ENCODE measurements at places on chromosomes 5 and 9. TPM values are rescaled to one million over a fixed set of nuclear protein-coding genes. Genes with fewer than 3 reads are reported as not detected.

Gene C5orf15
- total RNA-seq: 21.3 TPM

Gene FOXD1
- 0.13 TPM for total RNA-seq

DNA sequence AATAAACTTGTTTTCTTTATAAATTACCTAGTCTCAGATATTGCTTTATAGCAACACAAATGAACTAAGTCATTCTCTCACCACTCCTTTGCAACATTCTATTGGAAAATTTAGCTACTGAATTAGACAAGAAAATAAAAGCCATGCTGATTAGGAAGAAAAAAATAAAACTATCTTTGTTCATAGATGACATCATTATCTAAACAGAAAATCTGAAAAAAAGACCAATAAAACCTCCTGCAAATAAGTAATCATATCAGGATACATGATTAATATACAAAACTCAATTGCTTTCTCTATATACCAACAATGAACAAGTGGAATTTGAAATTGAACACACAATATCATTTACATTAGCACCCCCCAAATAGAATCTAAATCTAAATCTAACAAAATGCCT lies 455.3 kb upstream of the KIF2A start:
- DNase-seq: no peak

GRCh38 chr5:11658376-11658775 lies 245.9 kb downstream of the CTNND2 start:
- DNase-seq: no peak

DNA sequence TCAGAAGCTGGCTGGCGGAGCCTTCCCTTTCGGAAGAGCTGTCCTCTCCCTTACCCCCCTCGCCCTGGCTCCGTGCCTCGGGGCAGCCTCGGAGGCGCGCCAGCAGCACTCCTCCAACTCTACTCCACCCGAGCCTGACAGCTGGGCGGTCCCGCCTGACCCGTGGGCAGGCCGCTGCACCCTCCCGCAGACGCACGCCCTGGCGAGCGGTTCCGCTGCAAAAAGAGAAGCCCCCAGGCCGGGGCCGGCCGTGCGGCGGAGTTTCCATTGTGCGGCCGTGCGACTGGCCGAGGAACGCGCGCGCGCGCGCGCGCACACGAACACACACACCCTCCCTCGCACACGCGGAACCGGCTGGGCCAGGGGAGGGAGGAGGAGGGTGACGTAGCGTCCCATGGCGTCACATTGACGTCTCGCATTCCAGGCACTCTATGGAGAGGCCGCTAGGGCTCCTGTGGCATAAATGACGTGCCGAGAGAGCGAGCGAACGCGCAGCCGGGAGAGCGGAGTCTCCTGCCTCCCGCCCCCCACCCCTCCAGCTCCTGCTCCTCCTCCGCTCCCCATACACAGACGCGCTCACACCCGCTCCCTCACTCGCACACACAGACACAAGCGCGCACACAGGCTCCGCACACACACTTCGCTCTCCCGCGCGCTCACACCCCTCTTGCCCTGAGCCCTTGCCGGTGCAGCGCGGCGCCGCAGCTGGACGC lies at the start of gene NR4A3:
Gene NR4A3, plus strand, starts transcription at position 490 of the 713 bp plus-strand sequence. CDS start 6,158 bp downstream, outside the sequence.
- DNase-seq: peak; percentile 92
